Kidney (tissue), 22 donors: ENCODE measurements at places on chromosomes 12 and 14. TPM values are rescaled to one million over a fixed set of nuclear protein-coding genes. Genes with fewer than 3 reads are reported as not detected.

ACRBP gene
- total RNA-seq = 3.4 TPM

PPP4R4 gene
- 0.47 TPM for total RNA-seq

RHEBL1 gene
- total RNA-seq = 0.69 TPM

IL31 gene
- total RNA-seq = not detected

SLC17A8 gene
- total RNA-seq = 0.16 TPM

RERGL gene
- 25.3 TPM for total RNA-seq

TCL1B gene
- total RNA-seq = not detected

OR8S1 gene
- total RNA-seq = not detected

FSCB gene
- not detected for total RNA-seq

DCAF5 gene
- total RNA-seq = 51.0 TPM

CD69 gene
- total RNA-seq = 25.0 TPM

MAP1LC3B2 gene
- total RNA-seq = 2.1 TPM

BDKRB2 gene
- 16.1 TPM for total RNA-seq

PTPRR gene
- total RNA-seq = 0.50 TPM

ANKRD33 gene
- total RNA-seq = not detected

SOX5 gene
- 10.8 TPM for total RNA-seq

AGAP2 gene
- 3.7 TPM for total RNA-seq

FOXG1 gene
- not detected for total RNA-seq

OR6C2 gene
- total RNA-seq = not detected

TAS2R9 gene
- total RNA-seq = not detected

GLT1D1 gene
- 0.41 TPM for total RNA-seq

SYCP3 gene
- total RNA-seq = 0.25 TPM

NPFF gene
- not detected for total RNA-seq

DLK1 gene
- total RNA-seq = not detected

APOF gene
- not detected for total RNA-seq

DHRS2 gene
- total RNA-seq = 0.31 TPM

KRT82 gene
- not detected for total RNA-seq

PDE6H gene
- total RNA-seq = not detected

WNT1 gene
- not detected for total RNA-seq

RNASE1 gene
- total RNA-seq = 201 TPM

COX8C gene
- not detected for total RNA-seq

RTL1 gene
- total RNA-seq = not detected
